Memory B cell (primary cell): ENCODE measurements at places on chromosomes 16 and 17.

DNA sequence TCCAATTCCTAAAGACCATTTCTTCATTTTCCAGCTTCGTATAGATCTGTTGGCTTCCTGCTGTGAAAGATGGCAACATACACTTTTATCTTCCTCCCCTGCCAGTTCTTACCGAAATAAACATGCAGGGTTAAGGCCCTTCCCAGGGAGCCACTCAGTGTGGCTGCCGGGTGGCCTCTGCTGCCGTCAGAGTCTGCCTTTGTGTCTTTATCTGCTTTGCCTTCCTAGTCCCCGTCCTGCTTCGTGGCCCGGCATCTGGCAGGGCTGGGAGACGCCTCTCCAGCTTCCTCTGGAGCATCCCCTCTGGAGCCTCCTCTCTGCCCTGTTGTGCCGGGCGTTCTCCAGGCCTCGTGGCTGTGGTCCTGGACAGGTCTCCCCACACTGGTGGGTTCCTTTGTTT, 30.3 kb upstream of the CAPN15 start:
- H3K4me1 ChIP-seq: peaks cover 2% of the 10 kb centered on the region
- no peak overlapping the region for H3K27ac ChIP-seq

DNA sequence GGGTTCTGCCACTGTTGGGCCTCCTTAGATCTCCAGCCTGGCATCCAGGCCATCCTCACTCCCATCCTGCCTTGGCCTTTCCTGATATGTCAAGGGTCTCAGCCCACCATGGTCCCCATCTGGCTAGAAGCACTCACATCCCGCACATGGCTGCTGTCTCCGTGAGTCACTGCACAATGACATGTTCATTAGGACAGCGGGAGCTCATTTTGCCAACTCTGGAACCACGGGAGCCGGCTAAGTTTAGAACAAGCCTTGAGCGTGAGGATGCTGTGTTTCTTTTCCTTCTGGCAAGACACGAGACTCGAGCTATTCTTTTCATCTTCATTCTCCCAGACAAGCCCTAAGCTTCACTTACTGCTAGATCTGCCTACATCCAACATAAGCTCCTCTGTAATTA, 65.7 kb upstream of the KSR1 start:
- peaks cover 3% of the 10 kb centered on the region for H3K4me1 ChIP-seq
- no peaks in the 10 kb centered on the region for H3K36me3 ChIP-seq
- H3K27me3 ChIP-seq: peaks cover 3% of the 10 kb centered on the region
- no peak overlapping the region for H3K27ac ChIP-seq
- H3K4me3 ChIP-seq: no peak overlapping the region

DNA sequence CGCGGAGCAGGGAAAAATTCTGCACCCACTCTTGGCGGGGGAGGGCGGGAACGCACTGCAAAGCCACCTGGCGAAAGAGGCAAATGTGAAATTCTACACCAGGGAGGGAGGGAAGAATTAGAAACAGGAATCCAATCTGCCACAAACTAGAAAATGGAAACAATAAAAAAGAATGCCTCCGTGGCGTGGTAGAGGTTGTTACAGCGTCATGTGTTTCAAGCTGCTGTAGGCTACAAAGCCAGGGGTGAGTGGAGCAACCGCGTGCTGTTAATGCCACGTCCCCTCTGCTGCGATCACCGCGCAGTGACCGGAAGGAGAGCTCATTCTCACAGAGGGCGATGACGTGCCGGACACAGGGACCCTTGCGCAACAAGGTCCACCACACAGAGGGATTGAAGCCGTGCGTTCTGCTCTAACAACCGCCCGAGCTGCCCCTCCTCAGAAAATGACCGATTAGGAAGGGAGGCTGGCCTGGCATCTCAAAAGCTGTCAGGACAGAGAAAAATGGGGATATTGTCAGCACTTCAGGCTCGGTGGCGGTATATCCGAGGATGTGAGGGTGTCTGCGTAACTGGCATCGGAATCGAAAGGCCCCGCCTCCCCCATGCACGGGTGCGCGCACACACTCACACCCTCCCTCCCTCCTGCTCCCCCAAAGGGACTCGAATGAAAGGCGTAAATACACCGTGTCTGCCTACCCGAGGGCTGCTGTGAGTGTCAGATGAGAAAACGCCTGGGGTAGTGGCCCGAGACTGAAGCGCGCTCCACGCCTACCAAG, 70.8 kb upstream of the TNRC6C start:
- H3K27ac ChIP-seq: peak overlapping the region; percentile 97
- H3K4me1 ChIP-seq: peaks cover 57% of the 10 kb centered on the region
- no peaks in the 10 kb centered on the region for H3K36me3 ChIP-seq
- H3K27me3 ChIP-seq: peaks cover 32% of the 10 kb centered on the region

GRCh38 chr16:13803974-13804373, 116.0 kb upstream of the ERCC4 start:
- peaks cover 9% of the 10 kb centered on the region for H3K27me3 ChIP-seq
- H3K4me1 ChIP-seq: no peaks in the 10 kb centered on the region
- DNase-seq: no peak
- H3K4me3 ChIP-seq: no peak overlapping the region
- H3K36me3 ChIP-seq: no peaks in the 10 kb centered on the region
- no peak overlapping the region for H3K27ac ChIP-seq

DNA sequence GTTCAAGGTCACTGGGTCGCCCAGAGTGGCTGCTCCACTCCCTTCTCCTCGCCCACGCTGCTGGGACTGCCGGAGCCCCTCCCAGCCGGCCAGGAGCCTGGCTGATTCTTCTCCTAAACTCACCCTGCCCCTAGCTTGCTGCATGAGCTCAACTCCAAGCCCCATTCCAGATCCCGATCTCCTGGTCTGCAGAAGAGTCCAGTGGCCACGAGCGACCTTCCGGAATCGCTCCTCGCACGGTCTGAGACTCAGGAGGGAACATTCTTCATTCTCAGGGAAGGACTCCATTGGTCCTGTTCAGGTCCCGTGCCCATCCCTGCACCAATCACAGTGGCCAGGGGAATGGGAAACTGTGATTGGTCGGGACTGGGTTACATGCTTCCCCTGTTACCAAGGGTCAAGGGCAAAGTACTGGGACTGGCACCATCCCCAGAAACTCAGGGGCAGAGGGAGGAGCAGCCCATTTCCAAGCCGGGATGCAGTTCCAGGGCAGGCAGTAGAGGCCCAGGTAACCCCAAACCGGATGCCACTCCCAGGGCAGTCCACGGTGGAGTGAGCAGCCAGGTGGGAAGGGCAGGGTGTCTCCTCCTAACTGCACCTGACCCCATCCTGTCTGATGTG, 24.5 kb upstream of the CIBAR2 start:
- no peak overlapping the region for H3K4me3 ChIP-seq
- DNase-seq: no peak
- H3K27ac ChIP-seq: no peak overlapping the region
- H3K4me1 ChIP-seq: peaks cover 11% of the 10 kb centered on the region

- H3K27ac ChIP-seq: peak overlapping the region; percentile 38
- peak; percentile 31 for DNase-seq
- H3K36me3 ChIP-seq: peaks cover 26% of the 10 kb centered on the region
- peak overlapping the region; percentile 38 for H3K4me3 ChIP-seq
- H3K4me1 ChIP-seq: peaks cover 41% of the 10 kb centered on the region
Observed at GRCh38 chr16:50747207-50747956, 5.5 kb downstream of the CYLD start.

DNA sequence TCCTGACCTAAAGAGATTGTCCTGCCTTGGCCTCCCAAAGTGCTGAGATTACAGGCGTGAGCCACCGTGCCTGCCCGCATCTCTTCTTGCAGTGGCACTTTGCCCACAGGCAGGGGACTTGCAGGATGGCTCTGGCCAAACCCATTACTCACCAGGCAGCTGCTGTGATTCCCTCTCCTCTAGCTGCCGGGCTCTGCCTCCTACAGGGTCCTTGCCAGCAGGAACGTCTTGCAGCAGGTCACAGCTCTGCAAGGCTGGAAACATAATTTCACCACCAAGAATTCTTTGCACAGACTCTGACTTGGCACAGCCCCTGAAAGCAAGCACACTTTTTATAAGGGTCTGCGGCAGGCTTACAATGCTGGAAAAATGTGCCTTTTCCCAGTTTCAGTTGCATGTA, 20.3 kb downstream of the COX4I1 start:
- no peak for DNase-seq
- H3K27ac ChIP-seq: no peak overlapping the region
- H3K27me3 ChIP-seq: peaks cover 4% of the 10 kb centered on the region

DNA sequence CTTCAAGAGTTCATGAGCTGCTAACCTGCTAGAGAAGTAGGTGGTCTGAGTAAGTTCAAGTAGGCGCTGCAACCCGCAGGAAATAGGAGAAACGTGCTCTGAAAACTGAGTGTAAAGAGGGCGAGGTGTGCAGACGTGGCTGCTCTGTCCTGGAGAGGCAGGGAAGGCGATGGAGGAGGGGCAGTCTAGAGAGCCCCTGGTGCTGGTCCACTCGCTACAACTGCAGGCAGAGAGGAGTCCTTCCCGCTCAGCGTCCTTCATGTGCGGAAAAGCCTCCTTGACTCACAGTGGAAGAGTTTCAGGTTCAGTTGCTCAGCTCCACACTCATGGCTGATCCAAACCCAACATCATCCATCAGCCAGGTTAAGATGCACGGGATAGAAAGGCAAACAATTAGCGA, 12.1 kb downstream of the ABCA3 start:
- H3K36me3 ChIP-seq: peaks cover 5% of the 10 kb centered on the region
- H3K4me3 ChIP-seq: no peak overlapping the region
- no peak for DNase-seq
- H3K27me3 ChIP-seq: peaks cover 2% of the 10 kb centered on the region

DNA sequence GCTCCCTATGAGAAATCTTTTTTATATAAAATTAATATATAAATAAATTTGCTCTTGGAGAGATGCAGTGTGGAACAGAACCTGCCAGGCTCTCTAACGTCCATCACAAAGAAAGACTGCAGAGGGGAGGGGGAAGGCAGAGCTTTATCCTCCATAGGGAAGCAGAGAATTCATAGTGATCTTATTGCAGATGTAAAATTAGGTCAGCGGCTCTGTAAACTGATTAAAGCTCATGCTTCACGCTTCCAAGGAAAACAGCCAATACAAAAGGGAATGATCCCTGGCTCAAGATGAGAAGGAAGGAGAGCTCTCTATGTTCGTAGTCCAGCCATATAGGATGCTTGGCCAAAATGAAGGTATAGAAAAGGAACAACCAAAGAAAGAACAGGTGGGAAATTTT, 532.3 kb upstream of the PSMD7 start:
- no peak overlapping the region for H3K4me3 ChIP-seq
- no peak for DNase-seq
- no peaks in the 10 kb centered on the region for H3K27me3 ChIP-seq
- no peaks in the 10 kb centered on the region for H3K36me3 ChIP-seq
- H3K27ac ChIP-seq: no peak overlapping the region

- no peak overlapping the region for H3K27ac ChIP-seq
- no peaks in the 10 kb centered on the region for H3K4me1 ChIP-seq
- H3K36me3 ChIP-seq: no peaks in the 10 kb centered on the region
- no peaks in the 10 kb centered on the region for H3K27me3 ChIP-seq
Observed at GRCh38 chr17:13310858-13311257, 290.9 kb downstream of the HS3ST3A1 start.

DNA sequence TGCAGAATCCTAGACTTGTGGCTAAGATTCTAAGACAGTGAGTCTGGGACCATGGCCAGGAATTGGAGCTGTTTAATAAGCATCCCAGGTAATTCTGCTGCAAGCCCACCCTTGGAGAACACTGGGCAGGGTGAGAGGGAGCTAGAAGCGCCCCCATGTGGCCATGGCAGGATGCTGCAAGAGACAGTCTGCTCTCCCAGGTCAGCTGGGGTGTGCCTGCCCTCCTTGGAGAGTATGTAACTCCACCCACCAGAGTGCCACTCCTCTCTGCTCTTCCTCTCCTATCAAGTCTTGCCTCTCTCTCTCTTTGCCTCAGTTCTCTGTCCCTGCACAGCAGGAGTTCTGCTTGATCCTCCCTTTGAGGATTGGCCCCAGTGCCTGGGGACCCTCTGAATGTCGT, 14.9 kb downstream of the RCVRN start:
- H3K4me3 ChIP-seq: no peak overlapping the region
- H3K27me3 ChIP-seq: peaks cover 7% of the 10 kb centered on the region
- no peaks in the 10 kb centered on the region for H3K4me1 ChIP-seq
- no peak for DNase-seq
- no peak overlapping the region for H3K27ac ChIP-seq

GRCh38 chr17:77320044-77320440, 179.3 kb downstream of the SEC14L1 start:
- H3K36me3 ChIP-seq: no peaks in the 10 kb centered on the region
- H3K27me3 ChIP-seq: no peaks in the 10 kb centered on the region
- H3K27ac ChIP-seq: peak overlapping the region; percentile 98
- peaks cover 61% of the 10 kb centered on the region for H3K4me1 ChIP-seq
- H3K4me3 ChIP-seq: peak overlapping the region; percentile 90

- H3K4me3 ChIP-seq: no peak overlapping the region
- DNase-seq: no peak
- no peak overlapping the region for H3K27ac ChIP-seq
Observed at GRCh38 chr17:60585887-60586286, 14.1 kb upstream of the PPM1D start.

DNA sequence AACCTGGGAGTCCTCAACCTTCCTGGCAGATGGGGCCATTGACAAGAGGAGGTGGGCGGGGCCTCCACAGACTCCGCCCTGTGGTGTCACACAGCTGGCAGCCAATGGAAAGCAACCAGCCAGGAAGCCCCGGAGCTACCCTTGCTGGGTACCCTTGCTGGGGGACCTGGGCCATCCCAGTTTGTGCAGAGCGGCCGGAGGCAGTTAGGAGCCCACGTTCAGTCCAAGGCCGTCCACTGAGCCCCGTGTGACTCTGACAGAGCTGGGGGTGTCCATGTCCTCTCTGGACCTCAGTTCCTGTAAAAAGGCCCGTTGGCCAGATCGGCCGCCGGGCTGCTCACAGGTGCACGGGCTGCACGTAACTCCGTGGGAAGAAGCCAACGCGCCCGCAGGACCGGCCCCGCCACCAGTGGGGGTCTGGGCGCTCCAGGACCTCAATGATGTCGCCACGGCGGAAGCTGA, 17.1 kb upstream of the FAM83G start:
- peaks cover 3% of the 10 kb centered on the region for H3K27me3 ChIP-seq
- no peak overlapping the region for H3K4me3 ChIP-seq
- H3K27ac ChIP-seq: no peak overlapping the region
- H3K4me1 ChIP-seq: peaks cover 30% of the 10 kb centered on the region
- DNase-seq: no peak

DNA sequence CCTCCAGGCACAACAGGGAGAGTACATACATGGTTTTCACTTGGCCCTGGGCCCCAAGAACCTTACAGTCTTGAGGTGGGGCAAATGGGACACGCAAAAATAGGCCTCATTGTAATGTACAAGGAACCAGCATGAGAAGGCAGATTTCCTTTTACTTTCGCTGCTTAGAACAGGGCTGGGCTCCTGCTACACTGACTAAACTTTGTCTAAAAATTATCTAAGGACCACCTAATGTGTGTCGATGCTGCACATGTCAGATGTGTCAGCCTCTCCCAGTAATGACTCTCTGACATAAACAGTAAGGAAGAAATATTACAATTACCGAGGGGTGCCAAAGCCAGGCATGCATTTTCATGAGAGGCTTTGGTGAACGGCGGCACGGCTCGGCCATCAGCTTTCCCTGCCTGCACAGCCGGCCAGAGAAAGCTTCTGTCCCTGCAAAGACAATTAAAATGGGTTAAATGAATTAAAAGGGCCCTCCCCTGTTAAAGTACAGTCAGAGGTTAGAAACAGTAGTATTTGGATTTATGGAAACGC, 224.2 kb upstream of the IRX3 start:
- no peaks in the 10 kb centered on the region for H3K36me3 ChIP-seq
- H3K4me3 ChIP-seq: no peak overlapping the region
- no peaks in the 10 kb centered on the region for H3K4me1 ChIP-seq
- no peak overlapping the region for H3K27ac ChIP-seq
- DNase-seq: no peak
